ENCODE measurements at places on chromosomes 2 and 18.

- no peak for DNase-seq
Measured at GRCh38 chr2:238596571-238597551, 170.1 kb downstream of the ASB1 start.

DNA sequence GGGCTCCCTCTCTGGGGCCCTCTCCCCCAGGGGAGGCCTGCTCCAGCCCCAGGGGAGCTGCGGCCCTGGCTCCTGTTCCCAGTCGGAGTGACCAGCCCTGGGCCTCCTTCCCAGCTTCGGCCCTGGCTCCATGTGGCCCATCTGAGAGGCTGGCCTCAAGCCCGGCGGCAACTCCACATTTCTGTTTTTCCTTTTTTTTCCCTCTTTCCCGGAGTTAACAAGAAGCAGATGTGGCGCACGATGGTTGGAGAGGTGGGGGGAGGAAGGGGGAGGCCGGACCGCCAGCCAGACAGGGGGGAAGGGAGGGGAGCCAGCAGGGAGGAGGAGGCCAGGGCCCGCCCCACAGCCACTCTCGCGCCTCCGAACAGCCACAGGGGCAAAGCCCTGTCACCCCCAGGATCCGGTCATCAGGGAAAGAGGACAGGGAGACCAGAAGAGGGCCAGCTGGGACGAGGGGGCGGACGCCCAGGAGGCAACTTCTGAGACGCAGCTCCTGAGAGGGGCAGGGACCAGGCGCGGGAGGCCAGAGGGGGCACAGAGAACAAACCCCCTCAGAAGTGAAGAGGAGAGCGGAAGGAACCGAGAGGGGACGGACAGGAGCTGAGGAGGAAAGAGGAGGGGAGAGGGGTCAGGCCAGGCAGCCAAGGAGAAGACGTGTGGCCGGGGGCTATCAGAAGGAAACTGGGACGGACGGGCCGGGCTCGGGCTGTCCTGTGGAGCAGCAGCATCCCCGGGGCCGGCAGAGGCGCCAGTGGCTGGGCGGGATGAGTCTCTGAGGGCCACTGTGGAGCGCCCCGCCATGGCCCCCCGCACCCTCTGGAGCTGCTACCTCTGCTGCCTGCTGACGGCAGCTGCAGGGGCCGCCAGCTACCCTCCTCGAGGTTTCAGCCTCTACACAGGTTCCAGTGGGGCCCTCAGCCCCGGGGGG lies at the start of gene EMILIN1:
EMILIN1 (plus strand) TSS at position 349 of the 928 bp plus-strand sequence; CDS start at position 800, 451 bp downstream.
- no peak for DNase-seq

- no peak for DNase-seq
Measured at GRCh38 chr2:115483666-115484065, 1041.2 kb downstream of the DPP10 start.

DNA sequence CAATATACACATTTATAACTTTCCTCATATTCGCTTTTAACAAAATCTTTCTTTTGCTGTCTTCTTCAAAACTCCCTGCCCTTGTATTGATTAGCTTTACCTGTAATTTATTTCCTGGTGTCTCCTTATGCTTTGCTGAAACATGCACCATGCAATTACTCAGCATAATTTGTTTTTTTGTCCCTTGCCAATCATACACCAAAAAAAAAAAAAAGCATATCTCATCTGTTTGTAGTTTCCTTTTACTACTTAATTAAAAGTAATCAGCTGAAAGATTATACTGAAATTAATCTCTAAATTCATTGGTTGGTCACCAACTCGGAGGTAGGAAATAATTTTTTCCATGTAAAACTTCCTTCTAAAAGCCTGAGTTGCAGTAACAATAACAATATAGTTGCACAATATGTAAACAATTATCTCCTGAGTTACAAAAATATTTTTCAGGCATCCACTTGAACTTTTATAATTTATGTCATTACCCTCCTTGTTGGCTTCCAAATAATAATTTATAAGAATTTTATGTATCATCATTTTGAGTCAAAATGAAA lies 53.0 kb upstream of the ROCK1 start:
- DNase-seq = no peak

GRCh38 chr2:41446266-41446665 lies 601.6 kb upstream of the PKDCC start:
- DNase-seq = no peak

- DNase-seq = no peak
Measured at GRCh38 chr2:108029912-108030311, 43.6 kb downstream of the SLC5A7 start.

GRCh38 chr2:60885683-60886082 lies 4.3 kb downstream of the REL start:
- no peak for DNase-seq
